ENCODE measurements at places on chromosomes 12 and 14.

GRCh38 chr12:123107926-123108681 is 42.8 kb downstream of the PITPNM2 start:
- no peak for DNase-seq

GRCh38 chr14:58815161-58815701 is 177.5 kb downstream of the DACT1 start:
- DNase-seq, result no peak

GRCh38 chr14:21072781-21073339 is 2.8 kb downstream of the ARHGEF40 start:
- no peak for DNase-seq

- no peak for DNase-seq
Observed at GRCh38 chr12:55044135-55044534, 24.4 kb downstream of the NEUROD4 start.

- no peak for DNase-seq
Observed at GRCh38 chr14:68547305-68548193, 245.3 kb downstream of the ZFP36L1 start.

DNA sequence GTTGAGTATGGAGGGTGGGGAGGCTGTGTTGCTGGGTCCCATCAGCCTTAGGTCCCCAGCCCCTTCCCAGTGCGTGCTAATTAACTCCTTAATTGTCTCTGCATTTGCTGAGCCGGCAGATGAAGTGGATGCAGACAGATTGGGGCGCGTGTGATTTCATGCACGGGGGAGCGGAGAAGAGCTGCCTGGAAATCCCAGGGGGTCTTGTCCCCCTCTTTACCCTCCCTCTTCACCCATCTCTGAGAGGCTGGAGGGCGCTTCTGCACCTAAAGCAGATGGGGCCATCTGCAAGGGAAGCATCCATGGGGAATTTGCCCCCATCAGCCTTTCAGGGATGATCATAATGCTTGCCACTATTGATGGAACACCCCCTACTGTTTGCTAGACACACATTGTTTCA is 4.4 kb upstream of the ASIC1 start:
- no peak for DNase-seq

DNA sequence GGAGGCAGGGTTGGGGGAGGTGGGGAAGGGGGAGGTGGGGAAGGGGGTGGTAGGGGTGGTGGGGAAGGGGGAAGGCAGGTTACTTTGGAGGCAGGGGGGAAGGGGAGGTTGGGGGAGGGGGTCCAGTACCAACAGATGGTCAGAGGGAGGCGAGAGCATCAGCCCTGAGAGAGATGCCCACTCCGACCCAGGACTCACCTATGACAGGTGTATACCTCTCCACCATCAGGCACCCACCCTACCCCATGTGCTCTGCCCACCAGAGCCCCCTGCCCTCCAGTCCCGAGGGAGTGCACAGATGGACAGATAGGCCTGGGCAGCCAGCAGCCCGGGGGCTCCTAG is 18.6 kb downstream of the JAG2 start:
- no peak for DNase-seq

DNA sequence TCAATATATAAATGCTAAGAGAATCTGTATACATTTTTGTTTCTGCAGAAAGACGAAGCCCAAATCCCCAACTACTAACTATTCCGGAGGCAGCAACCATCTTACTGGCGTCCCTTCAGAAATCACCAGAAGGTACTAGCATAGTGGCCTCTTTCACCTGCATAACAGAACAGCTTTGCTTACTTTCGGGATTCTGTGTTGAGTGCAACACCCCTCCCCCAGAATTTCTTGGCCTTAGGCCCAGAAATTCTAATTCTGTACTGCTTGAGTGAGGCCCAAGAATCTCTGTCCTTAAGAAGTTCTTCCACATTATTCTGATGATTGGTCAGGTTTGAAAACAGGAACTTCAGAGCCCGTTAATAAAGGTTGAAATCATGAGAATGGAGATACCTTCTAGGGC is 2.9 kb downstream of the SPX start:
- no peak for DNase-seq

GRCh38 chr12:42474391-42474790 is 115.2 kb downstream of the PRICKLE1 start:
- no peak for DNase-seq

- DNase-seq, result no peak
Observed at GRCh38 chr12:67096533-67097318, 172.4 kb upstream of the CAND1 start.

- DNase-seq, result no peak
Observed at GRCh38 chr14:50319721-50320120, 7.6 kb downstream of the DMAC2L start.

DNA sequence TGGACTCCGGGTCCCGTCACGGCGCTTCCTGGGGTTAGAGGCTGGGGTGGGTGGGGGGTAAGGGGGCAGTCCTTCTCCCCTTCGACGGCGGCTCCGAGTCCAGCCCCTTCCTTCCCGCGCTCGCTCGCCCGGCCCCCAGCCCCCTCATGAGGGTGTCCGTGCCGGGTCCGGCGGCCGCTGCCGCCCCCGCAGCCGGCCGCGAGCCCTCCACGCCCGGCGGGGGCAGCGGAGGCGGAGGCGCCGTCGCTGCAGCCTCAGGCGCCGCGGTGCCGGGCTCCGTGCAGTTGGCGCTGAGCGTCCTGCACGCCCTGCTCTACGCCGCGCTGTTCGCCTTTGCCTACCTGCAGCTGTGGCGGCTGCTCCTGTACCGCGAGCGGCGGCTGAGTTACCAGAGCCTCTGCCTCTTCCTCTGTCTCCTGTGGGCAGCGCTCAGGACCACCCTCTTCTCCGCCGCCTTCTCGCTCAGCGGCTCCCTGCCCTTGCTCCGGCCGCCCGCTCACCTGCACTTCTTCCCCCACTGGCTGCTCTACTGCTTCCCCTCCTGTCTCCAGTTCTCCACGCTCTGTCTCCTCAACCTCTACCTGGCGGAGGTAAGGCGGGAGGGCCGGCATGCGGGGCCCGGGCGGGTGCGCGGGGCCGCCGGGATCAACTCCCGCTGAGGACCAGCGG is 500 bp downstream of the GPR137C start:
- DNase-seq, result peak; percentile 81

Measured in neural progenitor cell (in vitro differentiated cells).